Thymus (tissue), 14 donors: ENCODE measurements at places on chromosomes 4 and X. TPM values are rescaled to one million over a fixed set of nuclear protein-coding genes. Genes with fewer than 3 reads are reported as not detected.

Gene MAGEC1
- total RNA-seq: not detected

DNA sequence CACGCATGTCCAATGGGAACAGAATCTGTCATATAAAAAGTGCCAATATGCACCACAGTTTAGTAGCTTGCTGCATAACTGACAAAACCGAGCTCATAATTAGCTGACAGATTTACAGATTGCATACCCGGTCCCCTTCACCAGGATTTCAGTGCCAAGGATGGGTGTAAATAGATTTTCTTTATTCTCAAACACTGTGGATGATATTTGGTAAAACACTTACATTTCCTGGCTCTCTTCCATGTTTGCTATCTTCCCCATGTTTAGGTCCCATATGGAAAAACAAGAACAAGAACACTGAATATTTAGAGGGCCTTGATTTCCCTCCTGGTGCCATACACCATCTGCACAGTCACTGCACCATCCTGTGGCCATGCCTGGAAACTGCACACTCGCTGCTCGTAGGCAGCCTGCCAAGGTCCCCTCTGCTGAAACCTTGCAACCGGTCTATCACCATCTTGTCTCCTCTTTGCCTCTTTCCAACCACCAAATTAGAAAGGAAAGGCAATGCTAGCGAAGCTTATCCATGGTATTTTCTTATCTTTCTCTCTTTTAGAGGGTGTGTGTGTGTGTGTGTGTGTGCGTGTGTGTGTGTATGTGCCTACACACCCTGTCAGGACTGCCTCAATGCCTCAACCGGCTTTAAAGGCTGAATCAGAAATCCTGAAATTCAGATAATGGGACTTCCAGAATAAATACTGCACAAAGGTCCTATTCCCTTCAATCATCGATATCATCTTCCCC, 124.2 kb upstream of the MBNL3 start:
- H3K36me3 ChIP-seq: no peaks in the 10 kb centered on the region
- DNase-seq: no peak
- H3K4me1 ChIP-seq: no peaks in the 10 kb centered on the region
- H3K27ac ChIP-seq: no peak overlapping the region
- no peaks in the 10 kb centered on the region for H3K27me3 ChIP-seq

DNA sequence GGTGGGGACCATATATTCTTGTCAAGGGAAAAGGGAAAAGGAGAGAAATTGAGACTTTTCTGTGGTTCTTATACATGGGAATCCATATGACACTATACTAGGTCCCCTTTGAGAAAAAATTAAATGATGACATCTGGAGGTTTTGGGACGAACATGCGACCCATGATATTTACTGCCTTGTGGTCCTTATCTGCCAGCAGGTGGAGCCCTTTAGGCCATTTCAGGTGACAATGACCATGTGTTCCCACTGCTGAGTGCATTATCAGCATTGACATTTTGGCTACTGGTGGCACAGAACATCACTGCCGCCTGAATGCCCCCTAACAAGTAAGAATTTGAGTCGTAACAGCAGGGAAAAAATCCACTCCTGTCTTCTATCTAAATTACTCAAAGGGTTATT, 843.4 kb downstream of the FSTL5 start:
- H3K4me3 ChIP-seq: no peak overlapping the region
- no peaks in the 10 kb centered on the region for H3K4me1 ChIP-seq
- no peaks in the 10 kb centered on the region for H3K27me3 ChIP-seq
- H3K27ac ChIP-seq: no peak overlapping the region
- no peaks in the 10 kb centered on the region for H3K36me3 ChIP-seq

- H3K4me1 ChIP-seq: no peaks in the 10 kb centered on the region
- H3K4me3 ChIP-seq: no peak overlapping the region
- no peak overlapping the region for H3K27ac ChIP-seq
- no peaks in the 10 kb centered on the region for H3K36me3 ChIP-seq
- no peaks in the 10 kb centered on the region for H3K27me3 ChIP-seq
- no peak for DNase-seq
Observed at GRCh38 chr4:152265149-152265621, 270.7 kb downstream of the FBXW7 start.

DNA sequence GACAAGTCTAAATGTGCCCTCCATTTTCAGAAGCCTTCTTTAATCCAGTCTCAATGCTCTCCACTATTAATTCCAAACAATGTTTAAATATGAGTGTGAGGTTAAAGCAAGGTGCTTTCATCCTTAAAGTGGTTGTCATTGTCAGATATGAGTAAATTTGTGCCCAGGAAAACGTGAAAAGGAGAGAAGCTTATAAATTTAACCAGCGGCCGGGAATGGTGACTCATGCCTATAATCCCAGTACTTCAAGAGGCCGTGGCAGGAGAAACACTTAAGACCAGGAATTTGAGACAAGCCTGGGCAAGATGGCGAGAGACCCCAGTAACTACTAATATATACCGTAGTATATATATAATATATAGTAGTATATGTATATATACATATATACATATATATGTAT, 270.0 kb downstream of the ARHGAP24 start:
- no peaks in the 10 kb centered on the region for H3K36me3 ChIP-seq
- DNase-seq: no peak
- no peak overlapping the region for H3K27ac ChIP-seq
- no peaks in the 10 kb centered on the region for H3K27me3 ChIP-seq
- no peak overlapping the region for H3K4me3 ChIP-seq
- no peaks in the 10 kb centered on the region for H3K4me1 ChIP-seq

- no peak for DNase-seq
- H3K4me3 ChIP-seq: no peak overlapping the region
- no peaks in the 10 kb centered on the region for H3K27me3 ChIP-seq
- H3K4me1 ChIP-seq: no peaks in the 10 kb centered on the region
Observed at GRCh38 chr4:63049726-63050125, 1359.5 kb downstream of the TECRL start.

DNA sequence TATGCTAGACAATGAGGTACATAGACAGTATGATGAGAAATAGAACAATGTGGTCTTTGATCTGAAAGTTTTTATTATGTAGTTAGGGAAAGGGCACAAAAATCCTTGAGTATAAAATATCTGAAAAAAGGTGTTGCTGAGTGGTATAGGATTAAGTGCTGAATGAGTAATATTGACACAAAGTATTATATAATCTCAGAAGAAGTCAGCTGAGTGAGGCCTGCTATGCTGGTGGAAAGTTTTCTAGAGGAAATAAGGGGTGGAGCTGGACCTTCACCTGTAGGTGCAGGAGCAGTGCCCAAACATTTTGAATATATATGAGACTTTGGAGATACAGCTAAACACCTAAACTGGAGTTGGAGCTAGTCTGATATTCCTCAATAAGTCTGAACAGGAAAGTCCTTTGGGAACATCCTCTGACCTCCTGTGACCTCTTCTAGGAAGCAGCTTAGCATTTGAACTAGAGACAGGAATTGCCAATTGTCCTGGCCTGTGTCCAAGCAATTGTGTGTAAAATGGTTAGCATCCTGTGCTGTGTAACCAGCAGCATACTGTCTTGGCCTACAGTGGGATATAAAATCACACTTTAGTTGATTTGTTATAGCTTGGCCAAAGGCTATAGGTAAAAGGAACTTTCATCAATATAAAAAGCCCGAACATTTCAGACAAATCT, 285.3 kb downstream of the ANKRD50 start:
- H3K36me3 ChIP-seq: no peaks in the 10 kb centered on the region
- DNase-seq: no peak
- H3K27me3 ChIP-seq: no peaks in the 10 kb centered on the region
- H3K4me3 ChIP-seq: no peak overlapping the region
- no peaks in the 10 kb centered on the region for H3K4me1 ChIP-seq
- H3K27ac ChIP-seq: no peak overlapping the region

DNA sequence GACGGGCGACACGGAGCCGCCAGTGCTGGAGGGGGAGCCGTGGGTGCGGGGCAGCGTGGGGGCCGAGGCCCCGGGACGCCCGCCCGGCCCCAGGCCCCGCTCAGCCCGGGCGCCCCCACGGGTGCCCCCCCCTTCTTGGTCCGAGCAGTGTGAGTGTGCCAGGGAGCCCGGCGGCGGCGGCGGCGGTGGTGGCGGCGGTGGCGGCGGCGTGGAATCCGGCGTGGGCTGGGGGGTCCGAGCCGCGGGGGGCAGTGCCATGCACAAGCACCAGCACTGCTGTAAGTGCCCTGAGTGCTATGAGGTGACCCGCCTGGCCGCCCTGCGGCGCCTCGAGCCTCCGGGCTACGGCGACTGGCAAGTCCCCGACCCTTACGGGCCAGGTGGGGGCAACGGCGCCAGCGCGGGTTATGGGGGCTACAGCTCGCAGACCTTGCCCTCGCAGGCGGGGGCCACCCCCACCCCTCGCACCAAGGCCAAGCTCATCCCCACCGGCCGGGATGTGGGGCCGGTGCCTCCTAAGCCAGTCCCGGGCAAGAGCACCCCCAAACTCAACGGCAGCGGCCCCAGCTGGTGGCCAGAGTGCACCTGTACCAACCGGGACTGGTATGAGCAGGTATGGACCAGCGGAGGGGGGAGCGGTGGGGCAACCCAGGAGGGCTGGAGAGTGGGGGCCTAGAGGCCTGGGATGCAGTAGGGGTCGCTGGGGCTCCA, 466 bp downstream of the DLG3 start:
- H3K36me3 ChIP-seq: no peaks in the 10 kb centered on the region
- no peaks in the 10 kb centered on the region for H3K4me1 ChIP-seq

DNA sequence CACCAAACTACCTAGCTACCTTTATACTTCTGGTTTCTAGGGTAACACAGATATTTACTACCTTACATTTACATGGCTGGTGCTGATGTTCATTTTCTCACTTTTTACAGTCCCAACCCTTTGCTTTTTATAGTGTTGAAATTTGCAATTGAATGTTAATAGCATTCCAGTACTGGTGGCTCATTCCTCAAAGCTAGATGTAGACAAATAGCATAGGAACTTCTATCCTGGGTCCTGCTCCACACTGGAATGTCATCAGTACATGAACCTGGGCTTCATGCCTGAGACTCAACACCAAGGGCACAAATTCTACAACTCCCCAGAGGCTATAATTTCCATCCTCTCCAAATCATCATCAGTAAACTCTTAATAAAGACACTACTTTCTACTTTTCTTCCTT, 10.3 kb upstream of the TRMT2B start:
- H3K27ac ChIP-seq: no peak overlapping the region
- no peak overlapping the region for H3K4me3 ChIP-seq
- no peak for DNase-seq
- no peaks in the 10 kb centered on the region for H3K27me3 ChIP-seq
- no peaks in the 10 kb centered on the region for H3K4me1 ChIP-seq

- DNase-seq: no peak
- H3K4me3 ChIP-seq: no peak overlapping the region
- H3K4me1 ChIP-seq: no peaks in the 10 kb centered on the region
Observed at GRCh38 chr4:96379524-96379923, 539.6 kb downstream of the PDHA2 start.
